Ascending aorta (tissue), 2 donors: ENCODE measurements at places on chromosomes 16 and 17.

GRCh38 chr16:23509782-23510163 lies 521 bp downstream of the GGA2 start:
- H3K27ac ChIP-seq, result peak overlapping the region; percentile 92
- no peak for DNase-seq
- peak overlapping the region; percentile 98 for H3K4me3 ChIP-seq

GRCh38 chr17:14204084-14204483 lies 32.6 kb downstream of the CDRT15 start:
- no peak overlapping the region for H3K27ac ChIP-seq
- H3K27me3 ChIP-seq, result no peaks in the 10 kb centered on the region
- no peak overlapping the region for H3K4me3 ChIP-seq
- H3K36me3 ChIP-seq, result peaks cover 17% of the 10 kb centered on the region

DNA sequence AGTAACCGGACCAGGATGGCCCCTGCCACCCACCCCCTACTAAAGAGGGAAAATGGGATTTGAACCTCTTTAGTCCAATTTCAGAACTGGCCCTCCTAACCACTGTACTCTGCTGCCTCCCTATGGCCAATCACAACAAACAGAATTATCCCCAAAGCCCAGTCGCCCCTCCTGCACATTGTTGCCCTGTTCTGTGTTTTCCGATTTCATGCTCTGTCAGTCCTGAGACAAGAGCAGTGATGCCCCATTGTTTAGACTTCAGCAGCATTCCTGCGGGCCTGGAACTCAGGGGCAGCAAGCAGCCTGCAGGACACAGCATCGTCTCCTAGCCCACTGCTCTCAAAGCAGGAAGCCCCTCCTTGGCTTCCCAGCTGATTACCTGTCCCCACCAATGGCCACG lies 20.5 kb upstream of the KLHL11 start:
- H3K36me3 ChIP-seq, result peaks cover 90% of the 10 kb centered on the region
- no peak overlapping the region for H3K27ac ChIP-seq
- no peaks in the 10 kb centered on the region for H3K4me1 ChIP-seq
- no peak overlapping the region for H3K4me3 ChIP-seq
- H3K27me3 ChIP-seq, result no peaks in the 10 kb centered on the region

DNA sequence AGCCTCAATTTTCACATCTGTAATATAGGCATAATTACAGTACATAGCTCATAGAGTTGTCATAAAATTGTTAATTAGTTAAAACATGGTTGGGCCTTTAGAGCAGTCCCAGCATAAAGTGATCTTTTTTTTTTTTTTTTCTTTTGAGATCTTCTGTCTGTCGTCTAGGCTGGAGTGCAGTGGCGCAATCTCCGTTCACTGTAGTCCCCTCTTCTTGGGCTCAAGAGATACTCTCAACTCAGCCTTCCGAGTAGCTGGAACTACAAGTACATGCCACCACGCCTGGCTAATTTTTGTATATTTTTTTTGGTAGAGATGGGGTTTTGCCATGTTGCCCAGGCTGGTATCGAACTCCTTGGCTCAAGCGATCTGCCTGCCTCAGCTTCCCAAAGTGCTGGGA lies 31.0 kb downstream of the RND2 start:
- no peaks in the 10 kb centered on the region for H3K36me3 ChIP-seq
- no peak overlapping the region for H3K27ac ChIP-seq
- no peak overlapping the region for H3K4me3 ChIP-seq
- H3K27me3 ChIP-seq, result no peaks in the 10 kb centered on the region

- H3K27me3 ChIP-seq, result no peaks in the 10 kb centered on the region
- H3K36me3 ChIP-seq, result peaks cover 46% of the 10 kb centered on the region
- DNase-seq, result peak; percentile 78
- no peak overlapping the region for H3K4me3 ChIP-seq
- H3K27ac ChIP-seq, result peak overlapping the region; percentile 54
Measured at GRCh38 chr17:34997355-34997862, 17.1 kb downstream of the LIG3 start.

DNA sequence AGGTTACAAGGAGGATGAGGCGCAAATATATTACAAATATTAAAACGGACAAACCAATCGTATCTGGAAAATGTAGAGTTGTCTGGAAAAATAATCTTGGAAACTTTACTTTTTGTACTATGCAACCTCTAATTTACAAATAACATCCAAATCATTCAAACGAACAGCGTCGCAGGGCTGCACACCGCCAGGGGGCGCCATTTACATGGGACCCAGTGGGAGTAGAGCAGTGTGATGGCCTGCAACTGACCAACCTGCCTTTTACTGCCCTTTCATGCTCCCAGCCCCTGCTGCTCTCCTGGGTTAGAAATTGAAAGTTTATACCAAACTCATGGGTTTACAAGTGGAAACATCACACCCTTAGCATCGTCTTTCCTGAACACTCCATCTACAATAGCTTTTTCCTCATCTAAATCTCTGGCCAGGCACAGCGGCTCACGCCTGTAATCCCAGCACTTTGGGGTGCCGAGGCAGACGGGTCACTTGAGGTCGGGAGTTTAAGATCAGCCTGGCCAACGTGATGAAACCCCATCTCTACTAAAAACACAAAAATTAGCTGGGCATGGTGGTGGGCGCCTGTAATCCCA lies 10.0 kb downstream of the PITPNC1 start:
- H3K4me1 ChIP-seq, result peaks cover 3% of the 10 kb centered on the region
- no peak overlapping the region for H3K4me3 ChIP-seq
- no peak for DNase-seq
- H3K27ac ChIP-seq, result no peak overlapping the region
- no peaks in the 10 kb centered on the region for H3K36me3 ChIP-seq
- no peaks in the 10 kb centered on the region for H3K27me3 ChIP-seq

DNA sequence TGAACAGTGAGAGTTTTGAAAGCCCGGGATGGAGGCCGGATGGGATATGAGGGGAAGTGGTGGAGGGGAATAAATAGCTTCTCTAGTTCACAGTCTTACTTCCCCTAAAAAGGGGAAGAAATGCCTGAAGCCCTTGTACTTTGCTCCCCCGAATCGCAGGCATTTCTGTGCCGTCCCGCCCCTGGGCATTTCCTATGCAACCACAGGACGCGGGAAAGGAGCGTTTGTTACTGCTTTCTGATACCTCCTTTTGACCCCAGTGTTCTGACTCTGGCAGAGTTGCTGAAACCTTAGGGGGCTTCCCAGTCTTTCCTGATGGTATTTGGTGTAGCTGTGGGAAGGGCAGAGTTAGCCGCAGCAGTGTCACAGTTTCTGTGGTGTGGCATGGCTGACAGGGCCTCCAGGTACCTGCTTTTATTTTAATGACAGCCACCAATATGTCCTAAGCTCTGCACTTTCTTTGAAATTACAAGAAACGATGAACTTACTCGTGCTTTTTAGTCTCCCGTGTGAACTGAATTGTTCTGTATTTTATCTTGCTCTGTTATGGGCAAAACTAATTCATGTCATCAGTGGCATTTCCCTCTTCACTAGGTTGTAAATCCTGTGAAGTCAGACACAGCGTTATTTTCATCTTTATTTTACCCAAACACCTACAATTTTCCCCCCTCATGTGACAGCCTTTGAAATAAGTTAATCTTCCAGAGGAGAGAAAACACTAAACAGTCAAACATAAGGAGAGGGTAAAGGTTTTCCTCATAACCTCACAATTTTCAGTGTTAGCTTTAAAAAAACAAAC lies 27.1 kb downstream of the USP10 start:
- H3K36me3 ChIP-seq, result no peaks in the 10 kb centered on the region
- peaks cover 14% of the 10 kb centered on the region for H3K4me1 ChIP-seq
- H3K4me3 ChIP-seq, result no peak overlapping the region
- no peak overlapping the region for H3K27ac ChIP-seq

DNA sequence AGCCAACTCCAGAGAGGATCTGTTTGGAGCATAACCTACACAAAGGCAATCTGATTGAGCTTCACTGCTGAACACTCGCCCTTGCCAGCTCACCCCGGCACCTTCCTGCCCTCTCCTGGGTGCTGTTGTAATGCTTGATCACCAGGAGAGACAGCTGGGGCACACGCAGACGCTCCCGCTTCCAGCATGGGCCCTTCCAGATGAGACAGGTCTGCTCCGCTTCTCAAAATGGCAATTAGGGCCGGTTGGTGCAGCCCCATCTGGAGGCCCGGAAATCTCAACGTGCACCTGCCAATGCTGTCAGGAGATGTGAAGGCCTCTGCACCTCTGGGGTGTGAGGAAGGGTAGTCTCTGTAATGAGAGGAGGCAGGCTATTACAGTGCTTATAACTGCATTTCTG lies 206.1 kb downstream of the ABCC12 start:
- no peaks in the 10 kb centered on the region for H3K36me3 ChIP-seq
- no peak for DNase-seq
- H3K4me3 ChIP-seq, result no peak overlapping the region

GRCh38 chr16:84933774-84934631 lies 77.3 kb downstream of the ZDHHC7 start:
- peak; percentile 91 for DNase-seq
- H3K36me3 ChIP-seq, result no peaks in the 10 kb centered on the region
- H3K4me3 ChIP-seq, result no peak overlapping the region
- no peaks in the 10 kb centered on the region for H3K27me3 ChIP-seq

GRCh38 chr17:48715496-48716399 lies 6.6 kb downstream of the PRAC1 start:
- H3K4me3 ChIP-seq, result no peak overlapping the region
- H3K36me3 ChIP-seq, result no peaks in the 10 kb centered on the region
- no peak overlapping the region for H3K27ac ChIP-seq
- peaks cover 20% of the 10 kb centered on the region for H3K27me3 ChIP-seq

- no peaks in the 10 kb centered on the region for H3K4me1 ChIP-seq
- no peaks in the 10 kb centered on the region for H3K27me3 ChIP-seq
- H3K27ac ChIP-seq, result no peak overlapping the region
- no peak overlapping the region for H3K4me3 ChIP-seq
Measured at GRCh38 chr16:68778551-68779231, 41.6 kb downstream of the CDH1 start.

- no peak overlapping the region for H3K27ac ChIP-seq
- H3K27me3 ChIP-seq, result no peaks in the 10 kb centered on the region
- no peaks in the 10 kb centered on the region for H3K36me3 ChIP-seq
- no peak overlapping the region for H3K4me3 ChIP-seq
Measured at GRCh38 chr17:80092959-80093358, 8.4 kb upstream of the GAA start.

DNA sequence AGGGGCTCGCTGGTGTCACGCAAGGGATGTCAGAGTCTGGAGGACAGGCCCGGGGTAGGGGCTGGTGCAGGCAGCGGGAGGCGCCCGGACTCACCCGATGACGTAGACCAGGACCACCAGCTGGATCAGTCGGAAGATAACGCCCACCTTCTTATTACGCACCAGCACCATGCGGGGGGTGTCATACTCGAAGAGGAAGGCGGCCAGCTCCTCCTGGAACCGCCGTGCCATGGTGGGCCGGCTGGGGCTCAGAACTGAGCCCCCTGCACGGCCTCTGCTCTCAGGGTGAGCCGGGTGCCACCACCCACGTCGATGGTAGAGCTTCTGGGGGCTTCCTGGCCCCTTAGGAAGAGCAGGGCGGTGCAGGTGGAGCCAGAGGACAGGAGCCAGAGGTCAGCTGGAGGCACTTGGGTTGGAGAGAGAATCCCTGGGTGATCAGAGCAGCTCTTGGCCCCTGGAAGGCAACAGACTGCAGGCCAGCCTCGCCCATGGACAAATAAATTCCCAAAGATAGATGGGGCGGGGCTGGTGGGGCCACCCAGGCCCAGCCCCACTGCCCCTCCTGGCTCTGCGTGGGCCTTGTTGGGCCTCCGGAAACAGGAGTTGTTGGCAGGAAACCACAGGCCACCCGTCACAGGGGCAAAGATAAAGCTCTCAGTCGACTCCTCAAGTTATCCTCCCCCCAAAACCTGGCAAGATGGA lies at the start of gene P2RX1:
TSS of gene P2RX1 (minus strand) at position 471 of the 702 bp plus-strand sequence. CDS start at position 231, 240 bp downstream.
- H3K27me3 ChIP-seq, result no peaks in the 10 kb centered on the region
- DNase-seq, result no peak

DNA sequence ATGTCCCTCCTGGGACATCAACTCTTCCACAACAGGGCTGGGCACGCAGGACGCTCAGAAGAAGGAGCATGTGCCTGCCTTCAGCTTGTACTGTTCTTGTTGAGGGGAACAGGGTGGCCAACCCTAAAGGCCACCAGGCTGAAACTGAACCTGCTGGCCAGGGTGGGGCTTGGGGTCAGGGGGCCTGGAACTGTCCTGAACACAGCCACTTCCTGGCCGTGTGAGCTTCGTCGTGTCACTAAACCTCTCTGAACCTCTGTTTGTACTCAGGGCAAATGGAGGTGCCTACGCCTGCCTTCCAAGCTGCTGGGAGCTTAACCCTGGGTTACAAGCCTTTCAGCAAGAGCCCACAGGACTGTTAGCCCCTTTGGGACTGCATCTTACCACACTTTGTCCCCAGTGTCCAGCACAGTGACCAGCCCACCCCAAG lies 6.7 kb downstream of the ARHGAP27 start:
- no peak for DNase-seq
- H3K27ac ChIP-seq, result no peak overlapping the region
- peaks cover 8% of the 10 kb centered on the region for H3K27me3 ChIP-seq
- H3K4me1 ChIP-seq, result peaks cover 9% of the 10 kb centered on the region
- H3K36me3 ChIP-seq, result no peaks in the 10 kb centered on the region

GRCh38 chr17:4969047-4969550 lies 1.5 kb upstream of the SPAG7 start:
- H3K36me3 ChIP-seq, result peaks cover 18% of the 10 kb centered on the region
- DNase-seq, result no peak
- no peaks in the 10 kb centered on the region for H3K27me3 ChIP-seq
- no peak overlapping the region for H3K4me3 ChIP-seq
- peaks cover 9% of the 10 kb centered on the region for H3K4me1 ChIP-seq

DNA sequence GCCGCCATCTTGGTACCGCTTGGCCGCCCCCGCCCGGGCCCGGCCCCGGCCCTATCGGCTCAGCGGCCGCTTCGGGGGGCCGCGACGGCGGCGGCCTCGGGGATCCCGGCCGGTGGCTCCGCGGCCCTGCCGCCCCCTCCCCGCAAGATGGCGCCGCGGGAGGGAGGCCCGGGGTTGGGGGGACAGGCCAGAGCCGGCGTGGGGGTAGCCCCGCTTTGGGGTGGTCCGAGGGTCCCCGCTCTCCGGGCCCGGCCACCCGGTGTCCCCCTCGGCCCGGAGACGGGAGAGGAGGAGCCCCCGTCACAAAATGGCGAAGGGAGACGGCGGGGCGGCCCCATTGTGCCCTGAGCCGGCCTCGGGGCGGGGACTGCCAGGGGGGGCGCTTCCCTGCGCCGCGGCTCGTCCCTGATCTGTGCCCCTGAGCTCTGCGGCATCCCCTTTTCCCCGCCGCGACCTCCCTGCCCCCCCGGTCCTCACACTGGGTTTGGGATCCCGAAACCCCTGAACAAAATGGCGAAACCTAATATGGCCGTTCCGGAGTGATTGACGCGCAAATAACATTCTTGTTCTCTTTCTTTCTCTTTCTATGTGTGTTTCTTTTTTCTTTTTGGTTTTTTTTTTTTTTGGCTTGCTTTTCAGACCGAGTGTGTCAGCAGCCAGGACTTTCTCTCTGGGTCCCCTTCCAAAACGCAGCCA lies 986 bp downstream of the HAPSTR1 start:
- H3K4me3 ChIP-seq, result peak overlapping the region; percentile 78
- DNase-seq, result no peak
- H3K27me3 ChIP-seq, result no peaks in the 10 kb centered on the region
- H3K27ac ChIP-seq, result peak overlapping the region; percentile 98

GRCh38 chr16:47045459-47045858 lies 72.0 kb upstream of the DNAJA2 start:
- H3K27me3 ChIP-seq, result no peaks in the 10 kb centered on the region
- H3K4me3 ChIP-seq, result no peak overlapping the region
- no peak overlapping the region for H3K27ac ChIP-seq
